ENCODE measurements at places on chromosomes 16 and 17.

- DNase-seq, result no peak
Measured at GRCh38 chr16:71289732-71290062, 495 bp upstream of the CMTR2 start.

GRCh38 chr16:88045820-88046303 is 94.6 kb downstream of the BANP start:
- no peak for DNase-seq

DNA sequence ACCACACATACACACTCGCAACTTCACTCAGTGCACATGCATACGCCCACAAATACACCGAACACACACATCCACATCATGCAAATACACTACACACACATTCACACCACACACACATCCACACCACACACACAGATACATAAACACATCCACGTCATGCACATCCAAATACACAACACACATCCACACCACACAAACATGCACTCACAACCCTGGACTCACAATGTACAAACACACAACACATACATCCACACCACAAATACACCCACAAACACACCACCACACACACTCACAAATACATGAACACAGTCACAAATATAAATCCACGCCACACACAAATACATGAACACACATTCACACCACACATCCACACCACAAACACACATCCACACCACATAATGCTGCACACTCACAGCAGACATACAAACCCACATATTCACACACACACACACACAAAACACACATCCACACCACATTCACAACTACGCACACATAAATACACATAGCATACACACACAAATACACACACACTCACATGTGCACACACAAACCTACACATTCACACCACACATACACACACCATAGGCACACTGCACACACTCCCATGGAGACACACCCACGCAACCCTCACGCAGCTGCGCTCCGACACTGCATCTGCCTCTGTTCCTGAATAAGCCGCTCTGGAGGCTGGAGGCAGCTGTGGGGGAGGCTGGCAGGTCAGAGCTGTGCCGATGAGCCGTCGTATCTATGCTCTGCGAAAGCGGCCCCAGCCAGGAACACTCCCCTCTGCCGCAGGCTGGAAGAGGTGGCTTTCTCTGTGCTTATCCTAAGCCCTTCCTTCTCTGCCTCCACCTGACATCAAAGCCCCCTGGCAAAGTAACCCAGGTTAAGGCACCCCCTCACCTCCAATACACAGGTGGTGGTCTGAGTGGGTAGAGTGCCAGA is 141.8 kb downstream of the GRIN2A start:
- no peak for DNase-seq

- no peak for DNase-seq
Measured at GRCh38 chr17:8079291-8080207, 8.0 kb downstream of the ALOX12B start.

DNA sequence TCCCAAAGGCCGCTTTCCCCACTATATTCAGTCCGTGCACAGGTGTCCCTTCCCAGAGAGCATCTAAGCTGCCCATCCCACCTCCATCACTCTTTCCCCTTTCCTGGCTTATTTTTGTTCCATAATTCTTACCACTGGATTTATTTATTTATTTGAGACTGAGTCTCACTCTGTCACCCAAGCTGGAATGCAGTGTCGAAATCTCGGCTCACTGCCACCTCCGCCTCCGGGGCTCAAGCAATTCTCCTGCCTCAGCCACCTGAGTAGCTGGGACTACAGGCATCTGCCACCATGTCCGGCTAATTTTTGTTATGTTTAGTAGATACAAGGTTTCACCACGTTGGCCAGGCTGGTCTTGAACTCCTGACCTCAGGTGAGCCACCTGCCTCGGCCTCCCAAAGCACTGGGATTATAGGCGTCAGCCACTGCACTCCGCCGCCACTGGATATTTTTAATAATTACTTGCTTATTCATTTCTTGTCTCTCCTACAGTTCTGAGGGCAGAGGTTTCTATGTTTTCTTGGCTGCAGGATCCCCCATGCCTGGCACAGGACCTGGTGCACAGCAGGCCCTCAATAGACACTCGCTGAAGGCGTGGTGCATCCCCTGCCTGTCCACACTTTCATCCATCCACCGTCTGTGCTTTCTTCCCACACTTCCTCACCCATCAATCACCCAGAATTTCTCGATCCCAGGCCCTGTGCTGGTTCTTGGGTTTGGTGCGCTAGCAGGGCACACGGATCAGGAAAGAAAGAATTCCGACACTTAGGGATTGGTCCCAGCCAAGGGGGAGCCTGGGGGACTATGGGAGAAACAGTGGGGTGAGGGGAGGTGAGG is 9.9 kb upstream of the ADGRG1 start:
- no peak for DNase-seq

DNA sequence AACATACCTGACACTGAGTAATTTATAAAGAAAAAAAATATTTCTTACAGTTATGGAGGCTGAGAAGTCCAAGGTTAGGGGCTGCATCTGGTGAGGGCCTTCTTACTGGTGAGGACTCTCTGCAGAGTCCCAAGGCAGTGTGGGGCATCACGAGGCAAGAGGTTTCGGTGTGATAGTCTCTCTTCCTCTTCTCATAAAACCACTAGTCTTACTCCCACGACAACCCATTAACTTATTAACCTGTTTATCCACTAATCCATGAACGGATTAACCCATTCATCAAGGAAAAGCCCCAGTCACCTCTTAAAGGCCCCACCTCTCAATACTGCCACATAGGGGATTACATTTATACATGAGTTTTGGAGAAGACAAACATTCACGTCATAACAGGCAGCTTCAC is 20.1 kb downstream of the CIITA start:
- peak; percentile 4 for DNase-seq

GRCh38 chr17:38747463-38748148 is 530 bp downstream of the PCGF2 start:
- DNase-seq, result no peak

DNA sequence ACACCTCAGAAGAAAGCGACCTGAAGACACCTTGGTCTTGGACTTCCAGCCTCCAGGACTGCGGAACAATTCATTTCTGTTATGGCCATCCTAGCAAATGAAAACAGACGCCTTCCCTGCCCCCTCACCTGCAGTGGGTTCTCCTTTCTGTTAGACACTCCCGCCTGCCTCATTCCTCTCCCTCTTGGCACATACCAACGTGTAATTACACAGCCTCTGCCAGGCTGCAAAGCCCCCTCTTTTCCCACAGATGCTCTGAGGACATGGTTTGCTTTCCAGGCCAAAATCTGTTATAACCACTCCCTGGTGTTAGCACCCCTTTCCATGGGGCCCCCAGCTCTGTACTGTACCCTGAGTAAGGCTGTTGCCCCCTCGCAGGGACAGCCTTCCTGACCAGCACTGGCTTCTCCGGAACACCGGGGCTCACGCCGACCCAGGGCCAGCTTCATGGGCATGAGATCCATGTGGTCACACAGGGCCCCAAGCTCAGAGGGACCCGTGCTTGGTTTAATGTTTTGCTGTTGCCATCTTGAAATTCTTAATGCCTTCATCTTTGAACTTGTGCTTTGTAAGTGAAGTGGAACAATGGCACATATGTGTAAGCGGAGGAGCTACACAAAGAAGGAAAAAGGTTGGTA is 64.1 kb downstream of the SDK2 start:
- no peak for DNase-seq

DNA sequence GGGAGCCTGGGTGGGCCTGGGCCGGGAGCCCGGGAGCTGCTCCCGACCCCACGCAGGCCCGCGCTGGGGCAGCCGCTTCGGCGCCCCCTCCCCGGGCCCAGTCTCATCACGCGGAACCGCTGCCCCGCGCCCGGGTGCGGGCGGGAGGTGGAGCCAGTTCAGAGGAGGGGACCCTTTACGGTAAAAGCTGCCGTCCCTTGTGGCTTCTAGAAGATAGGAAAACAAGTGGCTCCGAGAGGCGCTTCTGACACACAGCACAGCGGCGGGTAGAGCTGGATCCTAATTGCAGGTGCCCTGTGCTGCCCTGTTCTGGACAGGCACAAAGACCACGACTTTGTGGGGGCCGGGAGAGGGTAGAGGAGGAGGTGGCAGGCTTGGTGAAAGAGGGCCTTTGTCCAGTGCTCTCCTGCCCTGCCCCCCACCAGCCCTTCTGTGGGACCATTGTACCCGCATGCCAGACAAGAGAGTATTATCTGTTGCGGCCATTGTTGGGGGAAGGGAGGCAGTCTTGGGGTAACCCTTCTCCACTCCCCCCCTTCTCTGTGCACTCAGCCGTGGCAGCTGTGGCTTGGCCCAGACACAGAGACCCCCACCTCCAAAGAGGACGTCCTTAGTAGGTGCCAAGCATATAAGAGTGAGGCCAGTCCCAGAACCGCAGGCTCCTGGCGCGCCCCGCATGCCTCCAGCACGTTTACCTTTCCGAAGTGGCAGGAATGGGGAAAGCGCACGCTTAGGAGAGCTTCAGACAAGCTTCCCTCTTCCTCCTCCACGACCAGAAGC is 736 bp downstream of the CNP start:
- DNase-seq, result no peak

- no peak for DNase-seq
Measured at GRCh38 chr17:55549140-55549539, 37.9 kb upstream of the SMIM36 start.

- DNase-seq, result no peak
Measured at GRCh38 chr16:83774066-83774465, 33.7 kb upstream of the HSBP1 start.

GRCh38 chr16:82192665-82193064 is 22.6 kb upstream of the MPHOSPH6 start:
- no peak for DNase-seq

DNA sequence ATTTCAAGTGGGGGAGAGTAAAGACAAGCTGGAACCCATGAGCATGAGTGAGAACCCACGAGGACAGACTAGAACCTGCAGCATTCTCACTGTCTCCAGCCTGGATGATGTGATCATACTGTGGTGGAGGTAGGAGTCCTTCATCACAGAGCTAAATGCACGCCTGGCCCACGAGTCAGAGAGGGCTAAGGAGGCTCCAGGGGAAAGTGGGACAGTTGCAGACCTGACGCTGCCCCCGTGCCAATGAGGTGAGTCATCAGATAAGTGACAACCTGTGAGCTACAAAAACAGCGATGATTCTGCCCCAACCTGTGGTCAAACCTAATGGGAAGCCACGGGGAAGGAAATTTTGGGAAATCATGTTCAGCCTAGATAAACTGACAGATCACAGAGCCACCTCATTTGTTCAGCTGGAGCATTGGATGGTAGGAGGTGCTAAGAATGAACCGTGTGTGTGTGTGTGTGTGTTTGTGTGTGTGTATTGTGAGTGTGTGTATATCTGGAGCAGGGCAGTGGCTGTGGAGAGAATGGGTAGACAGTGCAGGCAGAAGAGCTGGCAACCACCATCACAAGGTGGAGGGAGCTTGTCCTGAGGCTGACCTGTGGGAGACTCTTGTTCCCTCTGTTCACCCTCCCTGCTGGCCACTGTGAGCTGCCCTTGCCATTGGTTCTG is 131.8 kb downstream of the UTP18 start:
- DNase-seq, result no peak

DNA sequence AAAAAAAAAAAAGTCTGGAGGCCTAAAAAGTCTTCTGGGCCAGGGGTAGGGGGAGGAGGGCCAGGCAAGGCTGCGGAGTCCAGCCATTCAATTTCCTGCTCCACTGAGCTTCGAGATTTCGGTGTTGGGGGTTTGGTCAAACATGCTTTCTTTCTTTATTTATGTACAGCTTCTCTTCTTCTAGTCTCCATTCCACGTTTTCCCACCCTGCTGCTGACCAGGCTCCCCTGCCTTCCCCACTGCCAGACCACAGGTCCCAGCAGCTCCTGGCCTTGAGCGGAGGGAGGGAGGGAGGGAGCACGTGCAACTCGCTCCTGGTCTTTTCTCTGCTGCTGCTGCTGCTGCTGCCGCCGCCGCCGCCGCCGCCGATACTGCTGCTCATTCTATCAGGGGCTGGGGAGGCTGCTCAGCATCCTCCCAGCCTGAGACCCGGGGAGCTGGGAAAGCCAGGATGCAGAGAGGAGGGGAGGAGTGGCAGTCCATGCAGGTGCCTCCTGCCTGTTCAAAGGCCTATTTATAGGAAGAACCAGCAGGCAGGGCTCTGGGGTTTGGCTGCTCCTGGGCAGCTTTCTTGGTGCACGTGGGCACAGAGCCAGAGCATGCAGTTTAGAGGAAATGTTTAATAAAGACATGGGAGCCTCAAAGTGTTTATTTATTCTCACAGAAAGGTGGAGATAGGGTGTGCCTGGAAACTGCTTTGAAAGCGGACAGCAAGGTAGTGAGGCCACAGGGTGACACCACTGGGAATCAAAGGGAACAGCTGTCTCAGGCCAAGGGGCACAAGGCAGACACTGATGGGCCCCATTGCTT is 23.4 kb upstream of the ZFHX3 start:
- no peak for DNase-seq

DNA sequence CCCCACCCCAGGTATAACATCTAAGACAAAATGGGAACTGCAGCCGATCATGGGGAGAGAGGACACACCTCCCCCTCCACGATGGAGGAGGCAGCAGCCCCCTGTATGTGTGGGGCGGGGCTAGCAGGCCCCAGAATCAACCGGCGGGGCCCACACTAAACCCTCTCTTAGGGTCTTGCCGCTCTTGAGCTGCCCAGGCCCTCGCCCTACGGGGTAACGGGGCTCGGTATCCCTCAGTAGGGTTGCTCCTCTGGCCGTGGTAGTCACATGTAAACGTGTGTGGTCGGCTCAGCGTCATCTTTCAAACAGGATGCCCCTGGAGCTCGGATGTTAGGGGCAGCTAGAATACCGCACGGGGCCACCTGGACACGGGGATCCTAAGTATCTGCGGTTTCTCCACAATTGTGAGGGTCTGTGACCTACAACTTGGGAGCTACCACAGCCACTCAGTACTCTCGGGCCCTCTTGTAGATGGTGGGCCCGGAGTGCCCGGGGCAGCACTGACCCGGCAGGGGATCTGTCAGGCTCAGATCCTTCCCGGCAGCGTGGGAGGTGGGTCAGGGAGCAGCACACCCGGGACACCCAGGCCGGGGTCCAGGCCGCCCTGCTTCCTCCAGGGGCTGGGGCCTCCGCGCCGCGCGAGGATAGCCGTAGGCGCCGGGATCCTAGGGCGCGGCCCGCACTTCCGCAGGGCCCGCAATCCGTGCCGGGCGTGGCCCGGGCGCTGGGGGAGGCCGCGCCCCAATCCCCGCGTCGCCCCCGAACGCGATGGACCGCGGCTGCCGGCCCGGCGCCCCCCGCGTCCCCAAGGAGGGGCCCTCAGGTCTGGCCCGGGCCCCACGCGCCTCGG is 781 bp downstream of the ARHGDIA start:
- DNase-seq, result no peak

Data from NCI-H524 treated with DMSO at 0.1 percent for 48 hours (cell line).